ENCODE measurements at places on chromosomes 6 and 20.

DNA sequence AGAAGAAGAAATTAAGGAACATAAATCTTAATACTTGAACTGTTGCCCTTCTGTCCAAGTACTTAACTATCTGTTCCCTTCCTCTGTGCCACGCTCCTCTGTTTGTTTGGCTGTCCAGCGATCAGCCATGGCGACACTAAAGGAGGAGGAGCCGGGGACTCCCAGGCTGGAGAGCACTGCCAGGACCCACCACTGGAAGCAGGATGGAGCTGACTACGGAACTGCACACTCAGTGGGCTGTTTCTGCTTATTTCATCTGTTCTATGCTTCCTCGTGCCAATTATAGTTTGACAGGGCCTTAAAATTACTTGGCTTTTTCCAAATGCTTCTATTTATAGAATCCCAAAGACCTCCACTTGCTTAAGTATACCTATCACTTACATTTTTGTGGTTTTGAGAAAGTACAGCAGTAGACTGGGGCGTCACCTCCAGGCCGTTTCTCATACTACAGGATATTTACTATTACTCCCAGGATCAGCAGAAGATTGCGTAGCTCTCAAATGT, 17.1 kb downstream of the IRF4 start:
- DNase-seq, result no peak

GRCh38 chr6:2827142-2827541, 14.5 kb downstream of the SERPINB1 start:
- no peak for DNase-seq

DNA sequence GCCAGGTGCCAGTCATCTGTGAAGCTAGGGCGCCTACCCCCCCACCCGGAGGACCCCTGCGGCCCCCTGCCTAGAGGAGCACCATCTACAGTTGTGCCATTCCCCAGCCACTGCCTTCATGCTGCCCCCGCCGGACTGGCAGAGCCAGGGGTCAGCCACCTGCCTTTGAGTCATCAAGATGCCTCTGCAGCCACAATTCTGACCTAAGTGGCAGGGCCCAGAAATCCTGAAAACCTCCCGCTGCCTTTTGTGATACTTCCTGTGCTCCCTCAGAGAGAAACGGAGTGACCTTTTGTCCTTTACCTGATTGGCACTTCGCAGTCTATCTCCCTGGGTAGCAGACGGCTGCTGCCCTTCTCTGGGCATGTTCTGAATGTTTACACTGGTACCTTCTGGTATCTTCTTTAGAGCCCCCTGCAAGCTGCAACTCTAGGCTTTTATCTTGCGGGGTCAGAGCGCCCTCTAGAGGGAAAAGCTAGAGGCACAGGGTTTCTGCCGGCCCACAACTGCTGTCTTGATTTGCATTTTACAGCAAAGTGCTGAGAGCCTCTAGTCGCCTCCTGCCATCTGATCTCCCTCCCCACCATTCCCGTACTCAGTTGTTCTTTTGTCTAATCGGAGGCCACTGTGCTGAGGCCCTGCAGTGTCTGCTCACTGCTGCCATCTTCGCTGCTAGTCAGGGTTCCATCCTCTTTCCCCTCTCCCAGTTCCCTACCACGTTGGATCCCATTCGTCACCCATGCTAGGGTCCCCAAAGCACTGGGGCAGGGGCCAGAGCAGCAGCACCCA, 26.9 kb downstream of the SPATA2 start:
- peak; percentile 55 for DNase-seq

- DNase-seq, result no peak
Measured at GRCh38 chr6:40877362-40877761, 161.7 kb downstream of the UNC5CL start.

GRCh38 chr6:10585209-10585845, 64.2 kb downstream of the GCNT2 start:
- no peak for DNase-seq

DNA sequence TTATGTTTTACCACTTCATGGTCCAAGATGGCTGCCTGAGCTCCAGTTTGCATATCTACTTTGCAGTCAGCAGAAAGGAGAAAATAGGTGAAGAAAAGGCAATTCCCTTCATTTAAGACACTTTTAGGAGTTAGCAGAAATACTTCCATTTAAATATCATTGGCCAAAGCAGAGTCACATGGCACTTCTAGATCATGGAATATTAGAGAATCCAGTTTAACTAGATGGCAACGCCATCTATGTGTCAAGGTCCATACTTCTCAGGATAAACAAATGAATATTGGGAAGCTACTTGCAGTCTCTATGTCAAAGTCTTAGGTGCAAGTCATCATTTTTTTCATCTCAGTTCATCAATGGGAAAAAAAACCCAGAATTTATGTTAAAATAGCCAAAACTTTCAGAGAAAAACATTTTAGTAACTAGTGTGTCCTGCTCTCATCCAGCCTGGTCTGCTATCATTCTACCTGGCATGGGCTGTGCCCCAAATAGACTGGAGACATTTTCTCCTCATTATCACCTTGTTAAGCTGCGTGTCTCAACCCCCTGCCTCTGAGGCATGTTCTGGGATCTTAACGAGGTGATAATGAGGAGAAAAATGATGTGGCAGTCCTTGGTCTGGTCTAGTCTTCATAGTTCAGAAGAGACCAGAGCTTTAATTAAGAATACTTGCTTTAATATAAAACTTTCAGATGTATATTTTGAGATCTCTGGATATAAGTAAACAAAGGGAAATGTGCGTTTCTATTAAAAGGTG, 227.3 kb downstream of the TBX18 start:
- no peak for DNase-seq

- no peak for DNase-seq
Measured at GRCh38 chr6:169225131-169225576, 28.5 kb downstream of the THBS2 start.

- no peak for DNase-seq
Measured at GRCh38 chr20:43776691-43777090, 49.9 kb upstream of the GTSF1L start.

DNA sequence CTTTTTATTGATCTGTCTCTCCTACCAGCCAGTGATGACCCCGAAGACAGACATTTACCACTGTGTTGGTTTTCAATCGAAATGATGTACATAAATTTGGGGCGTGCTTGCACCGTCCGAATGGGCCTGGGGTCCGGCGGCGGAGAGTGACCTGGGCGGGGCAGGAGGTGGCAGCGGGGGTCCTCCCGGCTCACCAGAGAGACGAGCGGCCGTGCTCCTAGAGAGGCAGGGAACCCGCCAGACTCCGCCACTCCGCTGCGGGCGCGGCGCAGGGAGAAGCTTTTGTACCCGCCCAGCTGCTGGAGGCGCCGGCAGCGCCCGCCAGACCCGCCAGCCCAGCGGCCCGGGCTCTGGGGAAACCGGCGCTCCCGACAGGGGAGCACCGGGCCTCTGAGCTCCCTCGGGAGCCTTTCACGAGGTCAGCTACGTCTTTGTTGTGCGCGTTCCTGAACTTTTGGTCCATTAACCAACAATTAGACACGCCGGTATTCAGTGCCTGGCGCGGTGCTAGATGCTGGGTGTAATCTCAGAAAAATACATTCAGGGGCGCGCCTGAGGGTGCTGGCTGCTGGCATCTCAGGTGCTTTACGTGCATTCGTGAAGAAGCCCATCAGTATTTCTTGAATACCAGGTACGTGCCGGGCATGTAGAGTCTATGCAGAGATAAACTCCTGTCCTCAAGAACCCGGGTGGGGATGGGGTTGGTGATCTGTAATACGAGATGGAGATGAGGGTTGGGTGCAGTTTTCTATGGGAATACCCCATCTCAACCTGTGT, at the start of gene PGBD1:
Gene PGBD1, plus strand, starts transcription at position 285 of the 777 bp plus-strand sequence. CDS start 2,242 bp downstream, outside the sequence.
- DNase-seq, result peak; percentile 56

DNA sequence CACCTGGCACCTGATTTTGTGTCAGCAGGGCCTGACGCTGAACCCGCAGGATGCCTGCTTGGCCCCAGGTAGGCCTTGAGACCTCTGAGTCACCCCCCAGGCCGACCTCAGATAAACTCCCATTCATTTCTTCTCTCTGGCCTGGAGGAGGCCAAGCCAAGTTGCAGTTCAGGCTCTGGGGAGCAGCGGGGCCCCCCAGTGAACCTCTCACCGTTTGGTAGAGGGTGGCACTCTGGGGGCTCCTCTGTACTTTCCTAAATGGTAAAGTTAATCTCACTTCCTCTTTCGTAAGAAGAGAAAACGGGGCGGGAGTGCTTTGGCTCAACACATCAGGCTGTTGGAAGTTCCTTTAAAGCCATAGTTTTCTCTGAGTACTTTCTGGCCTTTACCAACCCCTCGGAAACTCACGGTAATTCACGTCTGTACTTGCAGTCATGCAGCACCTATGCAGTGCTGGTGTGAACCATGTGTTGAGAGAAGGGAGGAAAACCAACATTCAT, 2.8 kb downstream of the SIRPA start:
- DNase-seq, result no peak

GRCh38 chr6:113855500-113856374, 1.4 kb upstream of the MARCKS start:
- DNase-seq, result peak; percentile 80

GRCh38 chr6:36925809-36926208, 28.7 kb upstream of the PI16 start:
- DNase-seq, result no peak

GRCh38 chr6:117971637-117972036, 64.6 kb downstream of the SLC35F1 start:
- no peak for DNase-seq

- DNase-seq, result no peak
Measured at GRCh38 chr6:46850792-46851191, 57.6 kb downstream of the MEP1A start.
